ENCODE measurements at places on chromosomes 13 and 19.

- DNase-seq, result no peak
Measured at GRCh38 chr13:110230661-110231347, 76.2 kb downstream of the COL4A1 start.

GRCh38 chr19:1389033-1389940 is 5.6 kb downstream of the NDUFS7 start:
- DNase-seq, result no peak

DNA sequence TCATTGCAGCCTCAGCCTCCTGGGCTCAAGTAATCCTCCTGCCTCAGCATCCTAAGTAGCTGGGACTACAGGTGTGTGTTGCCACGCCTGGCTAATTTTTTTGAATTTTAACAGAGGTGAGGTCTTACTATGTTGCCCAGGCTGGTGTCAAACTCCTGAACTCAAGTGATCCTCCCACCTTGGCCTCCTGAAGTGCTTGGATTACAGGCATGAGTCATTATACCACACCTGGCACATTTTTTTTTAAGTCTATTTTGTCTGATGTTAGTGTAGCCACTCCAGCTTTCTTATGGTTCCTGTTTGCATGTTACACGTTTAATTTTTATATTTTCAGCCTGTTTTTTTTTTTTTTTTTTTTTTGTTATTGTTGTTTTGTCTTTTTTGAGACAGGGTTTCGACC is 24.8 kb downstream of the KDM4B start:
- DNase-seq, result no peak

DNA sequence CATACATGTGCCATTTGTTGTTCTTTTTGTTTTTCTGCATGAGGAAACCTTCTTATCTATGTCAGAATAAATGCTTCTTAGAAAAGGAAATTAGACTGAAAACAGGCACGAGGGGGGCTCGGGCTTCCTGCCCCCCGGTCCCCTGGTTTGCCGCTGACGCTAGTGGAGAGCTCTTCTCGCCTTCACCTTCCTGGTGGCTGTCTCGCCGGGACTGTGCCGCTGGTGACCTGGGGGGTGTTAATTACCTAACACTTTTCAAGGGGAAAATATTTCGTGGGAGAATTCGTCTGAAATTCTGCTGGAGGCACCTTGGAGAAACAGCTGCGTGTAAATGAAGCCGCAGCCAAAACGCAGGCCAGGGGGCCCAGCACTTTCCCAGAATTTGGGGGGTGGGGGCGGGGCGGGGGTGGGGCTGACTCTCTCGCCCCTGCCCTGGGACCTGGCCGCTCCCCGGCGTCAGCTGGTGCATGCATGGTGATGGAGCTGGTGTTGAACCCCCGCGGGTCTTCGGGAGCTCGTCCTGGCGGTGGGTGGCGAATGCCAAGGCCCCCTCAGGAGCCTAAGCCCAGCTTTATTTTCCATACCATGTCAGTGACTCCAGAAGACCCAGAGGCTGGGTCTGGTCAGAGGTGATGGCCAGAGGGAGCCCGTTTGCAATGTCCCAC is 58.3 kb upstream of the MCF2L start:
- no peak for DNase-seq

DNA sequence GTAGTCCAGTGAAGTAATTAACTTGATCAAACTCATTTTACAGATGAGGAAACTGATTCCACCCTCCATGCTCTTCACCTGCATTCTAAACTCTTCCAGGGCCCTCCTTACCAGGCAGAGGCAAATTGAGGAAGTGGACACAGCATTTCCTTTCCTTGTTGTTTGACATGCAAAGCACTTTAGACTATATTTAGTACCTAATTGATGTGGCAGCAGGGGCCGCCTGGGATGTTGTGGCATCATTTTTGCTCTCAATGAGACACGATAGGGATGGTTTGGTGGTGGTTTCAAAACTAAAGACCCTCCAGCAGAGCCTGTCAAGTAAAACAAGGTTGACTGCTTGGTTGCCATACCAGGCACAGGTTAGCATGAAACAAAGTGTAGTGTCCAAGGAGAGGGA is 7.9 kb downstream of the SIPA1L3 start:
- no peak for DNase-seq

GRCh38 chr13:108902405-108903155 is 273.2 kb downstream of the MYO16 start:
- DNase-seq, result no peak

DNA sequence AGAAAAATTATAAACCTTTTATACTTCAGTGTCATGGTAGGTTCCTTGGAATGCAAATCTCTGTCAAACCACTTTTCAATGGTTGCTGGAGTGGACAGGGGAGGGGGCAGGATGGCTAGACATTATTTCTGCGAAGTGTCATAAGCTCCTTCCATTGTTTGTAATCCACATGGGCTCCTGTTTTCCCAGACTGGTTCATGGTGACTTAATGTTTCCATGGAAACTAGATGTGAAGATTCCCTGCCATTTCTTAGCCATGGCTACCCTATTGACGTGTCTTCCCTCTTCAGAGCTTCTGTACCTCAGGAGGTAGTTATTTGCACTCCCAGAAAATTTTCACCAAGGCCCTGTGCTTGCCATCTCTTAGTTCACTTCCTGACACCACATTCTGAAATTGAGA is 95.3 kb downstream of the UFM1 start:
- DNase-seq, result no peak
